ENCODE measurements at places on chromosomes 2 and 18.

DNA sequence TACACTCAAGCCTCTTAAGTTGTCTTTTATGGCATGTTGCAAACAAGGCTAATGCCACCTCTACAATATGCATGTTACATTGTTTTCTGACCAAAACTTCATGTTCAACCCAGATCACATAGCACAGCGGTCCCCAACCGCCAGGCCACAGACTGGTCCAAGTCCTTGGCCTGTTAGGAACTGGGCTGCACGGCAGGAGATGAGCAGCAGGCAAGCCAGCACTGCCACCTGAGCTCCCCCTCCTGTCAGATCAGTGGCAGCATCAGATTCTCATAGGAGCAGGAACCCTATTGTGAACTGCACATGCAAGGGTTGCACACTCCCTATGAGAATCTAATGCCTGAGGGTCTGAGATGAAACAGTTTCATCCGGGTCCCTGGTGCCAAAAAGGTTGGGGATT is 324.8 kb upstream of the CHAC2 start:
- DNase-seq = no peak

GRCh38 chr2:46493241-46493970 is 14.0 kb downstream of the TMEM247 start:
- DNase-seq = no peak

DNA sequence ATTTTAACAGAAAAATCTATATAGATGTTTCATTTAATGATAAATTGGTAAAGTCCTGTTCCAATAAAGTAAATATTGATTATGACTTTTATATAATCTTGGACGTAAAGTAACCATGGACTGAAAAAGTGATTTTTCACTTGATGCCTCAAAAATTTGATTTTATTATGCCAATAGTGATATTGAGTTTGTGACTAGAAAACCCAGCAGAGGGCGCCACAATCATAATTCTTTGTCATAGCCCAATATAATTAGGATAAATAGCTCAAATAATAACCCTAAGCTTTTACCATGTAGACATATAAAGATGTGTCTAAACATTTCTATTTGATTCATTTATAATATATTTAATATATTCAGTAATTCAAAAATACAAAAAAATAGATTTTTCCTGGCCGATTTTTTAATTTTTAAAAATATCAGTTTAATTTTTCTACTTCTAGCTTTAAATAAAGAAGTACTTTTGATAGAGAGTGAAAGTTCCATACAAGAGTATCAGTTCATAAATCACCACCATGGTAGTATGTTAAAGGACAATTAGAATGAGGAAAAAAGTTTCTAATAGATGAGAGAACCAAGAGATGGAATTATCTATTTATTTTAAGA is 30.7 kb downstream of the CAMKMT start:
- DNase-seq = peak; percentile 73

- DNase-seq = no peak
Observed at GRCh38 chr2:151326554-151326953, 30.8 kb upstream of the TNFAIP6 start.

DNA sequence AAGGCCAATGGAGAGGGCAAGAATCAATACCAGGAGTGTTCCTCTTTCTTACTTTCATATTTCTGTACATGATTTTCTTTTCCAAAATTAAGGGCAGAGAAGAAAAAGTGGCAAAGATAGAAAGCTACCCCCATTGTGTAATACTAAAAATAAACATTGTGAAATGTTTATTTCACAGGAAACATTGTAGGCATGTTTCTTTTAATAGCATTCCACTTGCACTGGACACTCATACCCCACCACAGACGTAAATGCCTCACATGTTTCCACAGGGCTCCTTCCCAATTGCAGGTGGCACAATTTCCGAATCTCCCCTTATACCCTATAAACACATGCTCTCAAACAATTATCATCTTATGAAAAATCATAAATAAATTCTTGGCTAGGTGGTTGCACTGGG is 645.1 kb upstream of the SETBP1 start:
- no peak for DNase-seq

GRCh38 chr2:190649798-190650390 is 1.0 kb downstream of the NAB1 start:
- DNase-seq = peak; percentile 62

DNA sequence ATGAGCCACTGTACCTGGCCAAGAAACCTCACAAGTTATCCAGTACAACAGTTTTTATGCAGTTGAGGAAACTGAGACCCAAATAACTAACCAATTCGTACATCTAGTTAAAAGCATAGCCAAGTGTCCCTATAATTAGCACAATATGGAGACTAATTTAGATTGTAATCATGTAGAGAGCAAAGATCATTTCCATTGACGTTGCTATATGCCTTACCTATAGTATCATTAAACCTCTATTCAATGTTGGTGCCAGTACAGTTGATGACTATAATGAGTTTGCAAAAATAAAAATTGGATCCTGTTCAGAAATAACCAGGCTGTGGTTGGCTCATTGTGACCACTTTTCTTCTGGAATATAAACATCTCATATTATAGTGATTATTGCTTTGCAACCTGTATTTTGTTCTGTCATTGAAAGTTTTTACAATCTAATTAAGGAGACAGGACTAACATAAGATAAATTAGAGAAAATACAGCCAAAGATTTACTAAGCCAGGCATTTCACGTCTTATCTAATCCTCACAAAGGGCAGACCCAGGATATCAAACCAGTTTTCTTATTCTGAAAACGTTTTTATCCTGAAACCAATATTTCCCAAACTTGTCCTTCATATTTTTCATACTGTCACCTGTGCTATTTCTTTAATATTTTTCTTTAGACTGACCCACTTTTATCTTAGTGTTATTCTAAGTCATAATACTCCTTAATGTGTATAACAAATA is 130.0 kb upstream of the STON1 start:
- peak; percentile 47 for DNase-seq

DNA sequence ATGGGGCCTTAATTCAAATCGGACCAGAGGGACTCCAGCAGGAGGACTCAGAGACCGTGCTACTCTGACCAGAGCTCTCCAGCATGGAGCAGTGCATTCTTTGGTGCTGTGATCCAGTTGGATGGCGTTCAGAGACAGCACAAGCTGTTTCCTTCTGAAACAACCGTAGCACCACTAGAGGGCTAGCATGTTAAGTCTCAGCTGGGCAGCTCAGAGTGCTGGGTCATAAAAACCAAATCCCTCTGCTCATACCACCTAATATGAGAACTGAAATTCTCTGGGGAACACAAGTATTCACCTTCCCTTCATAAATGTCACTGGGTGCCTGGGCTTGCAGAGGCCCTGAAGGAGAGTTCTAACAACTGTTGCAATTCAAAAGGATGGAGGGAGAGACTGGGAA is 97.7 kb upstream of the TFCP2L1 start:
- no peak for DNase-seq

GRCh38 chr2:10514743-10515142 is 66.6 kb upstream of the ODC1 start:
- no peak for DNase-seq

DNA sequence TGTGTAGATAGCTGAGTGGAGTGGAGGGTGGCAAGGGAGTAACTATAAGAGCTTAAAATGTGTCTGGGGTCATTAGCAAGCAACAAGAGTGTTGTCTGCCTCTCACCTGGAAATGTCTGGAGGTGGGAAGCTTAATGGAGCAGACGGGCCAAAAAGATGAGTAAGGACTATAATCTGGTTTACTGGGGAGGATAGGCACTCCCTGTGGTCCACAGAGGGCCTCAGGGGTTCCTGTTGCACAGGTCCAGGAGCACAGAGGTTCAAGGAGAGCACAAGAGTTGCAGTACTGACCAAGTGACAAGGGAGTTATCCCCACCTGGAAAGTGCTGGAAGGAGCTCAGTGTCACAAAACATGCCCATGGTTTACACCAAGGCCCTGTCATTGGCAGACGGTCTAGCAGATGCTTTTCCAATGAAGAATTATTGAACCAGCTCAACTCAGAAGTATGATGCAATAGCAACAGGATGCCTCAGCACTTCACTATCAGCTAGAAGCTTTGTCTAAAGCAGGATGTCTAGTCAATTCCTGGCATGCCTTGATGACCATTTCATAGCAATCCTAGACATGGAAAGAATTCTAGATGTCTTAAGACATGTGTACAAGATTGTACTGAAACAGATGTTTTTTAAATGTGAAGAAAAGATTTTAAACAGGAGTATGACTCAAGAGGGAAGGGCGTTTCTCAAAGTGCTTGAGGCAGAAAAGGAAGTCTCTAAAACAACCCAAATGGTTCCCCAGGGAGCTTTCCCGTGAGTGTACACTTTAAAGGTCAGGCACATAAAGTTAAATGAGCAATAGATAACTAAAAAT is 62.9 kb upstream of the SERPINE2 start:
- no peak for DNase-seq

DNA sequence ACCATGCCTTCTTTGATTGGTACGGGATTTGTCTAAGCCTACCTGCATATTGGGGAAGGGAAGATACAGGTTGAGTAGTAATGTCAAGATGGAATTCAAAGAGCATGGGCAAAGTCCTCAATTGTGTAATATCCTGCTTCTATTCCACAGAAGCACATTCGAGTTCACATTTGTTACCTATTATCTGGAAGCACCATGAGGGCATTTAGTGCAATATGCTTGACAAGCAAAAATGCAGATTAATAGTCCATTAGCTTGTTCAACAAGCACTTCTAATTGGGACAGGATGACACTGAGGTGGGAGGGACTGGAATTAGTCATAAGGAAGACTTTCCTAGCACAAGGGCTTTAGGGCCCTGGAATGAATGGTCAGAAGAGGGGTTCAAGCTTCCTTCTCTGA is 40.5 kb downstream of the MYO5B start:
- DNase-seq = no peak

DNA sequence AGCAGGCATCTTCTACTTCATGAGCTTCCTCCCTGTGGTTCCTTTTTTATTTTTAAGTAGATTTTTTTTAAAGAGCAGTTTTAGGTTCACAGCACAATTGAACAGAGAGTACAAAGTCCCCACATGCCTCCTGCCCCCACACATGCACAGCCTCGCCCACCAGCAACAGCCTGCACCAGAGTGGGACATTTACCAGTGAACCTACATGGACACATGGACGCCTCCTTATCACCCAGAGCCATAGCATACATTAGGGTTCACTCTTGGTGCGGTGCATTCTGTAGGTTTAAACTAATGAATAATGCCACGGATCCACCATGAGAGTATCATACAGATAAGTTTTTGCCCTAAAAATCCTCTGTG is 40.9 kb downstream of the HS1BP3 start:
- no peak for DNase-seq

GRCh38 chr2:62309081-62309464 is 113.2 kb downstream of the B3GNT2 start:
- DNase-seq = no peak

GRCh38 chr2:118223992-118224894 is 136.0 kb downstream of the INSIG2 start:
- peak; percentile 36 for DNase-seq
